ENCODE measurements at places on chromosomes 7 and 10.
A peak's percentile ranks its signal among the peaks of the same experiment; 100 is the strongest.

- DNase-seq = peak; percentile 65
Measured at GRCh38 chr10:132939957-132940790, 2.2 kb downstream of the CFAP46 start.

- DNase-seq = peak; percentile 79
Measured at GRCh38 chr7:140209866-140210609, 33.3 kb upstream of the KDM7A start.

DNA sequence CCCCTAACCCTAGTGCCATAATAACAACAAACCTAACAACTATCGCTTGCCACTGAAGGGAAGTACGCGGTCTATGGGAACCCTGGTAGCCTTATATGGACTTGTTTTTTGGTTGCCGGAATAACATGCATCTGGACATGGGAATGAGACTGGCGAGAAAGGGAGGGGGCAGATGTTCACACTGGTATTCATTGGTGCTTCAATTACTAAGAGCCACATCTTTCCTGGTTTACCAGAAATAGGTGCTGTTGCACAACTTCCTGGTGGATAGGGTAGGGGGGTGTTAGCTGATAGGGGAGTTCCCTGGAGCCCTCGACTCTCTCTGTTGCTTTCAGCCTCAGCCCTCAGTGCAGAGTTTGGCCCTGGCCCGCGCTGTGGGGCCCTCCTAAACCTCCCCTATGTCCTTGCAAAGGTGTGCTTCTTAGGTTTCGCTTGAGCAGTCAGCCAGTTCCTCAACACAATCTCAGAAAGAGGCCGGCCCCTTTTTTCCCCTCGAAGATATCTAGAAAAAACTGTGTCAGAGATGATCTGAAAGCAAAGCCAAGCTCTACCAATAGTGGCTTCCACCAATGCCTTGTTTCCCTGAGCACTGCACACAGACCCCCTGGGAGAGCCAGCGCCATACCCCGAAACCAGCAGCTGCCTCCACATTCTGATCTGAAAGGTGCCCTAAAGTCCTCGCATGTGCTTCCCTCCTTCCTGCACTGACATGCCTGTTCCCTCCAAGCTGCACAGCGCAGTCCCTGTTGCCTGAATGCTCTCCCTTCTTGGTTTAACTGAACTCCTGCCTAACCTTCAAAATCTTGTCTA is 13.5 kb downstream of the TBXAS1 start:
- DNase-seq = no peak

DNA sequence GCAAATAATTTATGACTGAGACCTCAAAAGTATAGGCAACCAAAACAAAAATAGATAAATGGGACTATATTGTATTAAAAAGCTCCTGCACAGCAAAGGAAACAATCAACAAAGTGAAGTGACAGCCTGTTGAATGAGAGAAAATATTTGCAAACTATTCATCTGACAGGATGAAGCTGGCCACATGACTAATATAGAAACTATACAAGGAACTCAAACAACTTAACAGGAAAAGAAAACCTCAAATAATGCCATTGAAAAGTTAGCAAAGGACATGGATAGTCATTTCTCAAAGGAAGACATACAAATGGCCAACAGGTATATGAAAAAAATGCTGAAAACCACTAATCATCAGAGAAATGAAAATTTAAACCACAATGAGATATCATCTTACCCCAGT is 245.1 kb downstream of the STK31 start:
- DNase-seq = no peak

DNA sequence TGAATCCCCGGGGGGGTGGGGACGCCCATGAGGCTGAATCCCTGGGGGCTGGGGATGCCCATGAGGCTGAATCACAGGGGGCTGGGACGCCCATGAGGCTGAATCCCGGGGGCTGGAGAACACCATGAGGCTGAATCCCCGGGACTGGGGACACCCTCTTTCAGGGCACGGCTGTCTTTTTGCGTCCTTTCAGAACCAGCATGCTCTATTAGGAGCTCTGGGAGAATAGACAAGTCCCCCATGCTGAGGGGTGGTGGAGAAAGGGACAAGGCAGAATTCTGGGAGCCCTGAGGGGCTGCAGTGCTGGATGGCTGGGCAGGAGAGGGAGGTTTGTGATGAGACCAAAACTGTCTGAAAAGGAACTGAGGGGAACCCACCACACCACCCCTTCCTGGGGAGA is 257.3 kb upstream of the TCERG1L start:
- DNase-seq = no peak

GRCh38 chr7:80732630-80733029 is 94.2 kb downstream of the CD36 start:
- no peak for DNase-seq

- no peak for DNase-seq
Measured at GRCh38 chr10:14826076-14826829, 11.6 kb downstream of the CDNF start.

DNA sequence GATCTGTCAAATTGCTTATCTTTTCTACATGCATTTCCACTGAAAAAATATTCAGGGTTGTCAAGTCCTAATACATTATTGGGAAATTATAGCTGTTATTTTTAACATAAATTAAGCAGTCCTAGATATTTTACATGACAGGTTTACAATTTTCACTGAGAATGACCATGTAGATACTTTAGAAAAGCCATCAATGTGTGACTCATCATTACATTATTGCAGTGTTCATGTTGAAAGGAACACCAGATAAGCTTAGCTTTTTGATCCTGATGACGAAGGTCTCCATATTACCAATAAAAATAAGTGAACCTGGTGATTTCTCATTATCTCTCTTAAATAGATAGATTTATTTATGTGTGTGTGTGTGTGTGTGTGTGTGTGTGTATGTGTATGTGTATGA is 529.5 kb upstream of the PCDH15 start:
- DNase-seq = no peak

DNA sequence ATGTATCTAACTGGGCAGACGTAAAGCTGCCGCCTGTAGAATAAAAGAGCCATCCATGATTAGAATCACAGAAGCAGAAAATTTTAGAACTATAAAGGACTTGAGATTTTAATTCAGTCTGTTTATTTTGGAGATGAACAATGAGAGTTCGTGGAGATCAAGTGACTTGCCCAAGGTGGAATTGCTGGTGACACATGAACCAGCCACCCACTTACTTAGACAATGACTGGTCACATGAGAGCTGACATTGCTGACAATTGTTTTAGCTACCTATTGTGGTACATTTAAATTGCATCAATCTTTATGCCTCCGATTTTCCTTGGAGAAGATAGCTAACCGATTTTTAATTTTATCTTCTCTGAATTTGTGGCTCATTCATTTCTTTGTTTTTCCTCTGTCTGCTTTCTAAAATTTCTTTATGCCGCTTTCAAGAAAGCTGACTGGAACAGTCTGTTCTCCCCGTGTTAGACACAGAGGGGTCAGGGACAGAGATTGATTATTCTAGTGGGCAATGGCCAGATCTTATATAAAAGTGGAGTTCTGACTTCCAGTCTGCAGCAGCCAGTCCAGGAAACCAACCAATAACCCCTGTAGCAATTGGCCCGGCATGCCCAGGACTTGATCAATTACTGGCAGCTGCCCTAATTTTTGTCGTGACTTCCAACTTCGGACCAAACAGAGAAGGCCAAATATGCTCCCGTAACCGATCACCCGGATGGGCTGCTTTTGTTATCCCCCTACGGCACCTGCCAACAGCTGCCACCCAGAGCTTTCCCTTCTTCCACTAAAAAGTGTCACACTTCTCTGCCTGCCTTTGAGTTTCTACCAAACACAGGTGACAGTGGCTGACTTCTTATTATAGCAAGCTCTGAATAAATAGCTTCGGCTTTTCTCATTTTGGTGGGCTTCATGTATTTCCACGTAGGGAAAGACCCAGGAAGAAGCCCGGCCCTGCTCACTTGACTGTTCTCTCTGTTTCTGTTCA is 241.6 kb downstream of the CAMK1D start:
- DNase-seq = no peak
